HuH-7 (cell line): ENCODE measurements at places on chromosomes 6 and 20.
A peak's percentile ranks its signal among the peaks of the same experiment; 100 is the strongest.

- DNase-seq: no peak
Observed at GRCh38 chr6:154995254-154996015, at the start of gene TIAM2. TSS of gene TIAM2 (plus strand) at chr6:154995315. CDS start at chr6:155129224, 133,909 bp downstream.

- no peak for DNase-seq
Observed at GRCh38 chr20:21901470-21902275, 196.2 kb downstream of the PAX1 start.

- DNase-seq: no peak
Observed at GRCh38 chr6:149230712-149231460, 86.6 kb upstream of the TAB2 start.

DNA sequence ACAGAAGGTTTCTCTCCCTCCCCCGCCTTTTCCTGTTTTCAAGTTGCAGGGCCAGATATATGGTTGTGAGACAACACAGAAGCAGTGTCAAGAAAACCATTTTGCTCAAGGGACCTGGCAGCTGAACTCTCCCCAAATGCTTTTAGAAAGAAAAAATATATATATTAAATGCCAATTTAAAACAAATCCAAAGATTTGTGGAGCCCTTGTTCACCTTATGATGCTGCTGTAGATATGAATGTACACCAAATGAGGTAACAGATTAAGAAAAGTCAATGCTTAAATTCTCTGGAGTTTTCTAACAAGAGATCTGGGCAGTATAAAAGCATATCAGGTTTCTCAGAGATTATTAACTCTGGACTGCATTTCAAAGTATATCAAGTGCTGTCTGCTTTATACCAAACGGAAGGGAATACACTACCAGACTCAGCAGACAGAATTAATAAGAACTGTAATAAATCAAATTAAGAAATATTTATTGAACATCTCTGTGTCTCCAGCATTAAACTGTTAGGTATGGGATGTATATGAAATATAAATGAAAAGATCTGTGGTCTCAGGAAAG lies 357.5 kb downstream of the HDGFL1 start:
- DNase-seq: no peak

DNA sequence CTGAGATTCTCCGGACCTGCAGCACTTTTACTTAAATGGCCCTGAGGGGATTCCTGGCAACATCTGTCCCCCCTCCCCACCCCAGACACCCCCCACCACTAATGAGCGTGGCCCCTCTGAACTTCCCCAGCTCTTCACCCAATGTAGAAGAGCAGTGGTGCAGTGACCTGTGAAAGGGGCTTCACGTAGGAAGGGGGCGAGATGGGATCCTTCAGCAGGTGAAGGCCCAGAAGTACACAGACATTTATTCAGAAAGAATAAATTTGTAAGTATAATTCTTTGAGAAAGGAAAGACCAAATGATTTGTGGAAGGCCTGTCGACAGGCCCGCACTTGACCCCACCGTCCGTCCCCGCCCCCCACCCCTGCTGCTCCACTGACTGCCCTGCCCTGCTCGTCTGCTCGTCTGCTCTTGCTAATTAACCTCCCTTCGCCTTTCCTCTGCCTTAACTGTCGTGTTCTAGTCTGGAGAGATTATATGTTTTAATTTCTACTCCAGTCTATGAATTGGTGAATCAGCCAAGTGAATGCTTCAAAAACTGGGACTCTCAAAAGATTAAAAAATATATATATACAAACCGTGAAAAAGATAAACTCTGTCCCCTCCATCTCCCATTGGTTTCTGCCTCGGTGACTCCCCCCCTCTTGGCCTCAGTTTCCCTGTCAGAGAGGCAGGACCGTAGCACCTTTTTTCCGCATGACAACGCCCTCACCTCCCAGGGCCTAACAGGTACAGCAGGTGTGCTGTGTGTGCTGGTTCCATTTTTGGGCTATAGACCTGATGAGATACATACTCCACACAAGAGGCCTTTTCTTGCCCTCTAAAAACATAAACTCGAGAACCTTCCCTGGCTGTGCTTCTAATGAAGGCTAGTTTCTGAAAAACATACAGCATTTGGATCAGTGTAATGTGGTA lies 49.2 kb downstream of the GNAS start:
- DNase-seq: no peak

- DNase-seq: no peak
Observed at GRCh38 chr20:33444797-33445560, 1.4 kb upstream of the SNTA1 start.

DNA sequence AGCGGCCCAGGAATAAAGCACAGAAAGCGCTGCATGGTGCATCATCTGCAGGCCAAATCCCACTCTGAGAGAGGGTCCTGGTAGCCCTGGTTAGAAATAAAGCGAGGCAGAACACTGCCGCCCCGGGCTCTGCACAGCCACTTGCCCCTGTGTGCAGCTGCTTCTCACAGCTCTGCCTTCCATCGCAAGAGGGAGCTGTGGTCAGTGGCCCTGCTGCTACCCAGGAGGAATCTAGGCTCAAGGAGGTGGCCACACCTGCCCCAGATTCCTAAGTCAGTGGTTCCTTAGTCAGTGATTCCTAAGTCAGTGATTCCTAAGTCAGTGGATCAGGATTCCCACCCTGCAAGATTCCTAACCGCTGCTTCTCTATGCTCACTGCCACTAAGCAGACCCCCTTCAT lies 8.8 kb downstream of the CDH4 start:
- DNase-seq: no peak

- no peak for DNase-seq
Observed at GRCh38 chr6:81962198-81962597, 209.7 kb upstream of the TENT5A start.

GRCh38 chr6:100465701-100466409 lies 1.1 kb upstream of the SIM1 start:
- no peak for DNase-seq

- no peak for DNase-seq
Observed at GRCh38 chr6:71454056-71454455, 165.4 kb downstream of the OGFRL1 start.

DNA sequence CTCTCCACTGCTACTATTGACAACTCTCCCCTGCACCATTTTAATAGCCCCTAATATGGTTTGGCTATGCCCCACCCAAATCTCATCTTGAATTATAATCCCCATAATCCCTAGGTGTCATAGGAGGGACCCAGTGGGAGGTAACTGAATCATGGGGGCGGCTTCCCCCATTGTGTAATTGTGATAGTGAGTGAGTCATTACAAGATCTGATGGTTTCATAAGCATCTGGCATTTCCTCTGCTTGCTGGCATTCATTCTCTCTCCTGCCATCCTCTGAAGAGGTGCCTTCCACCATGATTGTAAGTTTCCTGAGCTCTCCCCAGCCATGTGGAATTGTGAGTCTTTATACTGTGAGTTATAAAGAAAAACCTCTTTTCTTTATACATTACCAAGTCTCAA lies 74.1 kb upstream of the TCF21 start:
- no peak for DNase-seq

GRCh38 chr20:47546184-47547033 lies 44.7 kb downstream of the NCOA3 start:
- DNase-seq: no peak

DNA sequence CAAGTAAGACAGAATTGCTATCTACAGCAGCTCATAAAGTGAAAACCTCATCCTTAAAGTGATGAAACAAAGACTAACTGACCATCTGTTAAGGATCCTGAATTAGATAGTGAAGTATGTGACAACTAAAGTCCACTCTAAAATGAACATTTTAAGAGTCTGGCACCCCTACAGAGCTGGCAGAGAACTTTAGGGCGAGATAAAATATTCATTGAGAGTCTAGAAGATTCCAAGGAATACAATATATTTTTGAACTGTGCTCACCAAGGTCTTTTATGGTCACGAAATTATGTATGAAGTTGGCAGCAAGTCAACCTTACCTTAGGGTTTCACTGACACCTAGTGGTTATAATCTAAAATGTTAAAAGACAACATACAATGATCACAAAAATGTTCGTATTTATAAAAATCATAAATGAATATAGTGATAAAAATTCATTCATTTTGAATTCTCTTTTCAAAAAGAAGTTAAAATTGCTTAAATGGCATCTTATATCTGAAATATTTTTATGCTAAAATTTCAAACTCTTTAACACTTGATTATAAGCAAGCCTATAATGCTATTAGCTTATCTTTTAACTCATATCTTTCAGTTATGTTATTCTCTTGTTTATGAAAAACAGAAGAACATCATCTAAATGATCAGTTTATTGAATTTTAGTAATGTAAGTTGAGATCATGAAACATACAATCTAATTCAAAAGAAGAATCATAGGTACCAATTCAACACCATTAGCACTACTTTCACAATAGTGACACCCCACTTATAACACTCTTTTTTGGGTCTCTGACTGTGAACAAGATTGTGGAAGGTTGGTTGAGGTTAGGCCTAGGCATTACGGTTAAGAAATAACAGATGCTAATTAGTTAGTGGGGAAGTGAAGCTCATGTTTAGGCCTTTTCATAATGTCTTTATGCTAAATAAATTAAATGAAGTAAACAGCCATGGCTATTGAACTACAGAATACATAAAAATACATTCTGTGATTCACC lies 27.5 kb downstream of the RSPH3 start:
- peak; percentile 32 for DNase-seq

GRCh38 chr6:67639161-67639560 lies 995.9 kb upstream of the ADGRB3 start:
- no peak for DNase-seq

GRCh38 chr6:139920027-139920775 lies 545.8 kb upstream of the CITED2 start:
- no peak for DNase-seq

- no peak for DNase-seq
Observed at GRCh38 chr6:119210596-119210995, 132.1 kb upstream of the FAM184A start.

DNA sequence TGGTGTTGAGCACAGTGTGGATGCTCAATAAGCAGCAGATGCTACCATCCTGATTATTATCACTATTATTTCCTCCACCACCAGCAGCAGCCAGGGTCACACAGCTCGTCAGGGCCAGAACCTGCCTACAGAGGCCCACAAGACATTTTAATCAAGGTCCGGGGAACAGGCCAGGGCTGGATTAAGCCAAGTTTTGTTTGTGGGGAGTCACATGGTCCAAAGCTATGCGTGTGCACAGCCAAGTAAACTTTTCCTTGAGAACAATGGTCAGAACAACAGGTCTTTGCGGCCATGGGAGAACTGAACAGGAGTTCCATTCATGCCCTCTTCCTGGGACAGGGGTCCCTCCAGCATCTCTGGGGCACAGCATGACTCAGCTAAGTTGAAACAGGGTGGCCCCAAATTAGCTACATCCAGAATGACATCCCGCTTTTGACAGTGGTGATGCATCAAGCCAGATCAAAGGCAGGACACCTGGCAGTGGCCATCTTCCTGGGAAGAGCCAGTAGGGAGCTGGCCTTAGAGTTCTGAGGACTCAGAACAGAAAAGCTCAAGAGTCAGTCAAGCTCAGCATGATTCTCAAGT lies 11.7 kb downstream of the SNTA1 start:
- no peak for DNase-seq

- no peak for DNase-seq
Observed at GRCh38 chr6:3541006-3541585, 84.2 kb upstream of the SLC22A23 start.

- DNase-seq: no peak
Observed at GRCh38 chr20:50280851-50281655, 90.4 kb downstream of the CEBPB start.

DNA sequence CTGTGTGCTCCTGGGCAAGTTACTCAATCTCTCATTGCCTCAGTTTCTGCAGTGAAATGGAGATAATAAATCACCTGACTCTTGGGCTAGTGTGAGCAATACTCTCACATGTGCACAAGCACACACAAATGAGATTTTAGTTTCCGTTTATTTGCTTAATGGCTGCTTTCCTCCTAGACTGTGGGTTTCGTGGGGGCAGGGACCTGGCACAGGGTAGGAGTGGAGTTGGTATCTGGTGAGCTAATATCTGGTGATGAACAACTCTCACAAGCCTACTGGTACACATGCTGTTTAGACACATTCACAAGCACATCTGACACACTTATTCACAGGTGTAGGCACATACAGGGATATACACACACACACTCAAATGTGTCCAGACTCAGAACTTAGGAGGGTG lies 73.8 kb downstream of the TOX2 start:
- no peak for DNase-seq

GRCh38 chr6:150844371-150844770 lies 21.1 kb upstream of the MTHFD1L start:
- no peak for DNase-seq

DNA sequence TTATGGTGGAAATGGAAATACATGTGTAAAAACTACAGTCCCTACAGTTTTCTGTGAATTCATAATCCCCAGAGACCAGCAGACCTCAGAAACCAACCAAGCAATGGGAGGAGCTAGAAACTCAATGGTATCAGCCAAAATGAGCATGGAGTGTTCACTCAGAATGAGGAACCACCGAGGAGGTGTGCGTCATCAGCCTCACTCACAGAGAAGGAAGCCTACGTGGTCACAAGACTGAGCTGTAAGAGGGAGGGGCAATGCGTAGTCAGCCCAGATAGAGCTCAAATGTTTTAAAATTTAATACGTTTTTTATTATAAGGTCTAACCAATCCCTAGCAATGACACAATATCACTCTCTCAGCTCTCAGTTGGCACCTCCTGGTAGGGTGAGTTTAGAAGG lies 17.4 kb downstream of the MYLK4 start:
- DNase-seq: no peak
